Esophagus squamous epithelium (tissue), 5 donors: ENCODE measurements at places on chromosomes 4 and X. TPM values are rescaled to one million over a fixed set of nuclear protein-coding genes. Genes with fewer than 3 reads are reported as not detected.

DNA sequence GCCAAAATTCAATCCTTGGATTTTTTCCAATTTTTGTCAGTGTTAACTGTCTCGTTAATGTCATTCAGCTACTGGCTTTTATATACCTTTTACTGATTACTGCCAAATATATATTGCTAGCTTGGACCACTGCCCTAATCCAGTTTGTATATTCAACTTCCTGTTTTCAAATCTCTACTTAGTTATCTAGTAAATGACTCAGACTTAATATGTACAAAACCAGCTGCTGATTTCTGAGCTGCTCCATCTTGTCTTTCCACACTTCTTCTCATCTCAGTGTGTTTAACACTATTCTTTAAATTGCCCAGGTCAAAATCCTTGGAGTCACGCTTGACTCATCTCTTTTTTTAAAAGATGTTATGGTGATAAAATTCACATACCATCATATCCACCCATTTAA is 1196.7 kb downstream of the RAPGEF2 start:
- no peaks in the 10 kb centered on the region for H3K27me3 ChIP-seq
- H3K27ac ChIP-seq: no peak overlapping the region
- H3K36me3 ChIP-seq: no peaks in the 10 kb centered on the region
- H3K4me3 ChIP-seq: no peak overlapping the region
- no peak for DNase-seq
- H3K4me1 ChIP-seq: no peaks in the 10 kb centered on the region

The NUDT11 gene
- total RNA-seq: 1.4 TPM

GRCh38 chr4:30744957-30745640 is 24.9 kb downstream of the PCDH7 start:
- no peak overlapping the region for H3K4me3 ChIP-seq
- no peaks in the 10 kb centered on the region for H3K27me3 ChIP-seq
- no peaks in the 10 kb centered on the region for H3K36me3 ChIP-seq
- DNase-seq: no peak
- H3K4me1 ChIP-seq: no peaks in the 10 kb centered on the region

The SHROOM2 gene
- total RNA-seq: 7.8 TPM

DNA sequence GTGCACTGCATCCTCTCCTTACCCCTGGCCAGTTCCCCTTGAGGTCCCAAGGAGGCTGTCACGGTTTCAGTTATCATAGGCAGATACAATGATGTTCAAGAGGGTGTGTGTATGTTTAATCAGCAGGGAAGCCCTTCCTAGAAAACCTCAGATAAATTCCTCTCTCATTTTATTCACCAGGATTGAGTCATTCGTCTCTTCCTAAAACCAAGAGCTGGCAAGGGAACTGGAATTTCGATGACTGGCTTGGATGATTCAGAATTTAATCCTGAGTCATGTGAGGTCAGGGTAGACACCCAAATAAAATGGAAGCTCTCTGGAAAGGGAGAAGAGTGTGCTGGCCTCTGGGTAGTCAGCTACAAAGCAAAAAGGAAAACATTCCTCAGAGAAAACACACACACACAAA is 106.2 kb upstream of the RAPGEF2 start:
- H3K4me1 ChIP-seq: peaks cover 19% of the 10 kb centered on the region
- no peak overlapping the region for H3K27ac ChIP-seq
- no peak for DNase-seq

DNA sequence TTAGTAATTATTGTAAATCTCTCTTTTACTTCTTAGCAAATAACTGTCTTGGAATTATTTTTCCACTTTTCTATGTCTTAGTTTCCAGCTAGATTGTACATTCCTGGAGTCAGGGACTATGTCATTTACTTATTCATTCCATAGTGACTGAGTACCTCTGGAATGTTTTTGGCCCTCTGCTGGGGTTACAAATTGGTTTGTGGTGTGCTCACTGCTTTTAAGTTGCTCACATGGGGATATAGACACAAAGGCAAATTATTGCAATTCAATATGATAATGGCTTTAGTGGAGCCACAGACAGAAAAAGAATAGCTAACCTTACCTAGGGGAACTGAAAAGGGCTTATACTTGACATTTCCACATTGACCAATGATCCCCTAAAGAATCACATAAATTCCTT is 63.7 kb upstream of the PDGFRA start:
- H3K27ac ChIP-seq: no peak overlapping the region
- DNase-seq: no peak
- no peaks in the 10 kb centered on the region for H3K36me3 ChIP-seq
- no peaks in the 10 kb centered on the region for H3K27me3 ChIP-seq

The MAGIX gene
- total RNA-seq: 7.2 TPM

DNA sequence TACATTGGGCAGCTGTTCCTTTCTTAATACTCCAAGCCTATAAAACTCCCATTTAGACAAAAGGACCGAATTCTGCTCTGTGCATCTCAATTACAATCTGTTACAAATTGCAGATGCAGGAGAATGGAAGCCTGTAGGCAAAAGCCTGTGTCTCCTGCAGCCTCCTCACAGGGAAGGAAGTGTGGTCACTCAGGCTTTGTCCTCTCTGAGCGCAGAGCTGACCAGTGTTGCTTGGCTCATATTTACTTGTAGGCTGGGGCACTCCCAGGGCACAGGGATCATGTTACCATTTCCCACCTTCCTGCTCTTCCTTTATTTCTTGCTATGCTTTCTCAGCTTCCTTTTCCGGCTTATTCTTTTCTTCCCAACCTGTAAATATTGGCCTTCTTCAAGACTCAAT is 15.7 kb downstream of the SUPT20HL2 start:
- no peaks in the 10 kb centered on the region for H3K36me3 ChIP-seq
- DNase-seq: no peak
- no peaks in the 10 kb centered on the region for H3K4me1 ChIP-seq
- no peaks in the 10 kb centered on the region for H3K27me3 ChIP-seq

DNA sequence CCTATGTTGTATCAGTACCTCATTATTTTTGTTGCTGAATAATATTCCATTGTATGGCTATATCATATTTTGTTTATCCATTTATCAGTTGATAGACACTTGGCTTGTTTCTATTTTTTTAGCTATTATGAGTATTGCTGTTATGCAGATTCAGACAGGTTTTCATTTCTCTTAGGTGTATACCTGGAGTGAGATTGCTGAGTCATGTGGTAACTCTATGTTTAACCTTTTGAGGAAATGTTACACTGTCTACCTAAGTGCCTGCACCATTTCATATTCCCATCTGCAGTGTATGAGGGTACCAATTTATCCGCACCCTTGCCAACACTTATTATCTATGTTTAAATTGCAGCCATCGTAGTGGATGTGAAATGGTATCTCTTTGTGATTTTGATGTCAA is 43.0 kb upstream of the SH3RF1 start:
- H3K4me3 ChIP-seq: no peak overlapping the region
- H3K4me1 ChIP-seq: peaks cover 6% of the 10 kb centered on the region
- no peaks in the 10 kb centered on the region for H3K27me3 ChIP-seq
- no peak for DNase-seq
- no peak overlapping the region for H3K27ac ChIP-seq

DNA sequence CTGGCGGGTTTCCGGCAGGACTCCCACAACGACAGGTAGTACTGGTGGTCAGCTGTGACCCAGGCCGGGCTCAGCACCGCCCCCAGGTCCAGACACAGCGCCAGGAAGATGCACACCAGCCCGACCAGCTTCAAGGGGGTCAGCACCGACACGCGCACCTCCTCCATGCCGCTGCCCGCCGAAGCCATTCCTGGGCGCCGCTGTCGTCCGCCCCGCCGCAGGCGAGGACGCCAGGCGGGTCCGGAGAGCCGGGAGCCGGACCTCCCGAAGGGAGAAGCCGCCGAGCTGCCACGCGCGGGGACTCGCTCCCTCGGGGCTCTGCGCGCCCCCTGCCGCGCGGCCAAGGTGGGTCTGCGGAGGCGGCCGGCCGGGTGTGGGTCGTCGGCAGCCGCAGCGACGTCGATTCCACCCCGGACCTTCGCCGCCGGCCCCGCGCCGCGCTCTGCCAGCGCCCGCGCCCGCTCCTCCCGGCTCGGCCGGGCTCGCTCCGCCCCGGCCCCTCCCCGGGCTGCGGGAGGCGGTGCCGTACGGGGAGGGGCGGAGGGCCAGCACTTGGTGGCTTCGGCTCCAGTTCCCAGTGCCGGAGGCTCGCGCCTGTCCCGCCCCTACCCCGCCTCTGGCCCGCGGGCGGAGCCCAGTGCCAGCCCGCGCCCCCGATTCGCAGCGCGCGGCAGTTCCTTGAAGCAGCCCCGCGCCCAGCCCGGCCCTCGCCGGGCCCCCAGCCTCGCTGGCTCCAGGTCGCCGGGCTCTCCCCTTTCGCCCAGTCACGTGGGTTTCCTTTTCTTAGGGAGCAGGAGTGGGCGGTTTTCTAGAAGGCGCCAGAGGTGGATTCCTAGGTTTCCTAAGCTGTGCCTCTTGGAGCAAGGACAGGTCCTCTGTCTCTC is at the start of gene TMEM47:
TSS of gene TMEM47 (minus strand) at position 444 of the 884 bp plus-strand sequence. CDS start at position 188, 256 bp downstream.
- no peaks in the 10 kb centered on the region for H3K27me3 ChIP-seq
- DNase-seq: no peak
- H3K36me3 ChIP-seq: no peaks in the 10 kb centered on the region
- peak within 1 kb of the TSS; percentile 34 for H3K4me3 ChIP-seq
- H3K27ac ChIP-seq: peak within 1 kb of the TSS; percentile 85

GRCh38 chr4:70654605-70655011 is 11.7 kb downstream of the JCHAIN start:
- no peak overlapping the region for H3K4me3 ChIP-seq
- no peaks in the 10 kb centered on the region for H3K36me3 ChIP-seq
- DNase-seq: no peak
- H3K4me1 ChIP-seq: no peaks in the 10 kb centered on the region
- no peak overlapping the region for H3K27ac ChIP-seq

DNA sequence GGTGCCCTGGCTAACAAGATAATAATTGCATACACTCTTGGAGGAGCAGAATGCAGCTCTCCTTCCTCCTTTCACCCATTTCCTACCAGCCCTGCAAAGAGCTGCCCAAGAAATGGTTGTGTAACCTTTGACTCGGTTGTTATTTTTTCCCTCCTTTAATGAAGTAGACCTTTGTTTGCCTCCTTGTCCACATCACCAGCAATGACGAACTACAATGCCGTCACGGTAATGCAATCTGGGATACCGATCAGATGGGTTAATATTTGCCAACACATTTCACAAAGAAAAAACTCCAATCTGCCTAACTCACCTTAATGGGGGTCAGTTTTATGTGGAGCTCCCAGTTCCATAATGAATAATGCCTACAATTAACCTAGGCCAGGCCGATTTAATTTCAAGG is 32.0 kb downstream of the GPRIN3 start:
- no peak overlapping the region for H3K27ac ChIP-seq
- no peaks in the 10 kb centered on the region for H3K36me3 ChIP-seq
- no peak for DNase-seq
- no peak overlapping the region for H3K4me3 ChIP-seq
- no peaks in the 10 kb centered on the region for H3K4me1 ChIP-seq

The CT83 gene
- total RNA-seq: not detected

The ENPEP gene
- 1.6 TPM for total RNA-seq

DNA sequence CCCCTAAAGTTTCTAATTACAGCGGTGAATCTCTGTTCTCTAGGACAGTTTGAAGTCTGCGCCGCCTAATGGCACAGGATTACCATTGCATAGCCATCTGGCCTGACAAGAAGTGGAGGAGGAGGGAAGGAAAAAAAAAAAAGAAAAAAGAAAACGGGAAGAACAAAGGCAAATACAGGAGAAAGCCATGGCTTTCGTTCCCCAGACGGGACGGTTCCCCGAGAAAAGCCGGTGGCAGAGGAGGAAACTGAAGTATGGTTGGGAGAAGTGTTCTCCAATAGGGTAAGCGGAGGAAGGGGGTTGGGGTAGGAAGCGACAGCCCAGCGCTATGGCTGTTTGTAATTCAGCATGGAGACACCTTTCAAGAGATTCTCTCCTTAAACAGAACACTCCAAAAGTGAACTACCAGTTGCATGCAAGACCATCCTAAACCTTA is 80.8 kb downstream of the HMGN5 start:
- H3K27me3 ChIP-seq: no peaks in the 10 kb centered on the region
- no peak for DNase-seq
- peak overlapping the region; percentile 66 for H3K4me3 ChIP-seq
- no peaks in the 10 kb centered on the region for H3K36me3 ChIP-seq

- no peak overlapping the region for H3K4me3 ChIP-seq
- H3K27me3 ChIP-seq: no peaks in the 10 kb centered on the region
- H3K27ac ChIP-seq: no peak overlapping the region
- H3K4me1 ChIP-seq: no peaks in the 10 kb centered on the region
- no peaks in the 10 kb centered on the region for H3K36me3 ChIP-seq
Measured at GRCh38 chr4:27198971-27199370, 338.3 kb downstream of the STIM2 start.

DNA sequence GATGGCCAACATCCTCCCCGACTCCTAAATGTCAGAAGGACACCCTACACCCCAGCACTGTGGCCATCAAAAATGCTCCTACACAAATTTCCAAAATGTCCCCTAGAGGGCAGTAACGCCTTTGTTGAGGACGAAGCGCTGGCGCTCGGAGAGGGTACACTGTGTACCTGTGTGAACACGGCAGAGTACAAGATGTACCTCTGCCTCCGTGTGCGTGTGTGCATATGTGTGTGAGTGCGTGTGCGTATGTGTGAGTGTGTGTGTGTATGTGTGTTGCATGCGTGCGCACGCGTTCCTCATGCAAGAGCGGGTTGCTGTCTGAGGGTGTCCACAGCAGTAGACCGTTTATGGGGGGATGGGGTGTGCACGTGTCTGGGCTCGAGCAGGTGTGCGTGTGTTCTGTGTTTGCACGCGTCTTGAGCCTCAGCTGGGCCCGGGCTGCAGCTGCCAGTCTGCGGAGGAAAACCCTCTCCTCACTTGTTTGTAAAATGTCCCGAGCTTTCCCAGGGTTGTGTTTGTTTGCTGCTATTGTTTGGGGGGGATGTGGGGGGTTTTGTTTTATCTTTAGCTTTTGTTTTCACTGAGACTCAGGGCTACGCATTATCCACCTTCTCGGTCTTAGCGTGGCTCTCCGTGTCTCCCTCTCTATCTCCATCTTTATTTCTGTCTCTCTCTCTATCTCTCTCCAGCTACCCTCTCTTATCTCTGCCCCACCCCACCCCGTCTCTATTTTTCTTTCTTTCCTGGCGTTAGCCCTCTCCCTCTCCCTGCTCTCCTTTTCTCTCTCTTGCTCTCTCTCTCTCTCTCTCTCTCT is 10.4 kb upstream of the TSPYL2 start:
- DNase-seq: peak; percentile 10
- H3K36me3 ChIP-seq: no peaks in the 10 kb centered on the region
- H3K4me3 ChIP-seq: peak overlapping the region; percentile 34
- no peaks in the 10 kb centered on the region for H3K4me1 ChIP-seq

The IL2 gene
- total RNA-seq: not detected
